ENCODE measurements at places on chromosomes 6 and 20. TPM values are rescaled to one million over a fixed set of nuclear protein-coding genes. Genes with fewer than 3 reads are reported as not detected.
A peak's percentile ranks its signal among the peaks of the same experiment; 100 is the strongest.

Gene APOBEC2
- total RNA-seq: 2.3 TPM

Gene CST2
- total RNA-seq: not detected

Gene PYGB
- 42.8 TPM for total RNA-seq

DNA sequence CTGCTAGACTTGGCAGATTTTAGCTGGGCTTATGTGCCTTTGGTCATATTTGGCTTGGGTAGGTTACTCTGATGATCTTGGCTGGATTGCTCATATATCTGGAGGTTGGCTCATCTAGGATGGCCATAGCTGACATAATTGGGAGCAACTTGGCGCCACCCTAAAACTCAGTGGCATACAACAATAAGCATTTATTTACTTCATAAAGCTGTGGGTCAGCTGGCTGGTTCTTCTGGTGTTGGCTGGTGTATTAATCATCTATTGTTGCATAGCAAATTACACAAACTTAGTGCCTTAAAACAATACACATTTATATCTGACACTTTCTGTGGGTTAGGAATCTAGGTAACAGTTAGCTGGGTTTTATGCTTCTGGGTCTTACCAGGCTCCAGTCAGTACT lies 297.3 kb upstream of the JAG1 start:
- no peak for DNase-seq

DNA sequence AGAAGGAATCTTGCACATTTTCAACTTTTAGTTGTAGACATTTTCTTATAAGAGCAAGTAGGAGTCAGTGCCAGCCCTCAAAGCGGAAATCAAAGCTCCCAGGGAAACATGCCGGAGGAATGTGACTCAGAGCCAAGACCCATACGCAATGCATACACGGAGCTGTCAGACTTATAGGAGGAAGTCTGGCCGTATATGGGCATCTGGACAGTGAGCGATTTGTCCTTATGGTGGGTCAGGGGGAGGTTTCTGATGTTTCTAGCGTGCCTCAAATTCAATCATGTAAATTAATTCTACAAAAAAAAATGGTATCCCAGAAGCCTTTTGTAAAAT lies 3.6 kb upstream of the CCN2 start:
- DNase-seq: peak; percentile 51
